CD4-positive, alpha-beta memory T cell (primary cell): ENCODE measurements at places on chromosomes 16 and 17.

DNA sequence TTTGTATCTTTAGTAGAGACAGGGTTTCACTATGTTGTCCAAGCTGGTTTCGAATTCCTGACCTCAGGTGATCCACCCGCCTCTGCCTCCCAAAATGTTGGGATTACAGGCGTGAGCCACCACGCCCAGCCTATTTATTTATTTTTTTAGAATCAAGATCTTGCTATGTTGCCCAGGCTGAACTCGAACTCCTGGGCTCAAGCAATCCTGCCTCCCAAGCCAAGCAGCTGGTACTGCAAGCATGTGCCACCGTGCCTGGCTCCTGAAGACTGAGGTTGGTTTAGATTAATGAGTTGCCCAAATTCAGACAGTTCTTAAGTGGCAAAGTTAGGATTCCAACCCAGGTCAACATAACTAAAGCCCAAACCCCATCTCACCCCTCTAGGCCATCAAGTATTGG lies 7.9 kb downstream of the SLC52A1 start:
- no peak for DNase-seq

DNA sequence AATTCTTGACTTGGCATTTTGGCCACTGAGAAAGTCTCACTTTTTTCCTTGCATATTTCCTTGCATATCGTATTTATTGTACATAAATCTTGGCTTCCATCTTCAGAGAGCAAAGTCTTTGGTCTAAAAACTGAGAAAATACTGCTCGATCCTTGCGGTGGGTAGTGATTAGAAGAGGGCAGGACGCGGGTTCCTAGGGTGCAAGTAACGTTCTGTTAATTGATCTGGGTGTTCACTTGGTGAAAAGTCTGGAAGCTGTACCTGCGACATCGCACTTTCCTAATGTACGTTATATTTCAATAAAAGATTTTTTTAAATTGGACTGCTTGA lies 758 bp upstream of the UBALD2 start:
- no peak for DNase-seq

DNA sequence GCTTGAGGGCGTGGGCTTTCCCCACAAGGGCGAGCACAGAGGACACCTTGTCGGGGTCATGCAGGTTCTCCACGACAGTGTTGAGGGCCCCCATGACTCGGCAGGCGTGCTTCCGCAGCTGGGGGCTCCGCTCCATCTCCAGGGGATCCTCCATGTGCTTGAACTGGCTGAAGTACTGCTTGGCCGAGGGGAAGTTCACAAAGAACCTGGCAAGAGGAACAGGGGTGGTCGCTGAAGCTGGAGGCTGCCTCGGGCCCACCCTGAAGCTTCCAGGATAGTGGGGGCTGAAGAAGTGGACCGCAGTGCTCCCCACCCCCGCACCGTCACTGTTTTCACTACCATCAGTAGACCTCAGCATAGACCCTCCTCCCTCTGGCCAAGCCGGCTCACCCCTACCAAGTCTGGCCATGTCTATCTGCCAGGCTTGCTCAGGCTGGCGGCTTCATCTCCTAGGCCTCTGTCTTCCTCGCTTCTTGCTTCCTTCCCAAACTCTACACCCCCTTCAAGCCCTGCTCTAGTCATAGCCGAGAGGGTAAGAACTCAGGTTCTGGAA lies 5.9 kb downstream of the CYGB start:
- DNase-seq: no peak

GRCh38 chr17:66750781-66751543 lies 84.0 kb upstream of the CACNG5 start:
- DNase-seq: no peak

DNA sequence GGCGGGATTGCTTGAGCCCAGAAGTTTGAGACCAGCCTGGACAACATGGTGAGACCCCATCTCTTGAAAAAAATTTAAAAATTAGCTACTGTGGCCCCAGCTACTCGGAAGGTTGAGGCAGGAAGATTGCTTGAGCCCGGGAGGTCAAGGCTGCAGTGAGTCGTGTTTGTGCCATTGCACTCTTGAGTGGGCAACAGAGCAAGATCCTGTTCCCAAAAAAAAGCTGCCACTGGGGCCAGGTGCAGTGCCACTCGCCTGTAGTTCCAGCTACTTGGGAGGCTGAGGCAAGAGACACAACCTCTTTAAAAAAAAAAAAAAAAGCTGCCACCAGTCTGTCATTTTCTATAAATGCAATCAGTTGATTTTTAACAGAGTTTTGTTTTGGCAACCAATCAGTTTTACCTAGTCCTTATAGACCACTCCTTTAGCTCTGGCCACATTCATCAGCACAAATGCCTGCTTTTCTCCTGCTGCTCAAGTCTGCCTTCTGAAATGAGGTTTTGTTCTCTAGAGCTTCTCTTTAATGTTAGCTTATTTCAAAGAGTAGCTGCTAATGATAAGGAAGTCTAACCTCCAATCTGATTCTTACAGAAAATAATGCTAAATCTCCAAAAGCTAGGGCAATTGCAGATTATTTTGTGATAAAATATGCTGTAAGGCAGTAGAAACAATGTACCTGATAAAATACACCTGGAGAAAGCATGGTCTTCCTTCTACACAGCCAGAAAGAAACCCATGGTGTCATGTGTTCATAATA lies 64.8 kb downstream of the TUBD1 start:
- peak; percentile 31 for DNase-seq

GRCh38 chr16:65202461-65202860 lies 80.6 kb upstream of the CDH11 start:
- DNase-seq: no peak

- no peak for DNase-seq
Measured at GRCh38 chr17:42586514-42587230, 9.1 kb upstream of the PSMC3IP start.

DNA sequence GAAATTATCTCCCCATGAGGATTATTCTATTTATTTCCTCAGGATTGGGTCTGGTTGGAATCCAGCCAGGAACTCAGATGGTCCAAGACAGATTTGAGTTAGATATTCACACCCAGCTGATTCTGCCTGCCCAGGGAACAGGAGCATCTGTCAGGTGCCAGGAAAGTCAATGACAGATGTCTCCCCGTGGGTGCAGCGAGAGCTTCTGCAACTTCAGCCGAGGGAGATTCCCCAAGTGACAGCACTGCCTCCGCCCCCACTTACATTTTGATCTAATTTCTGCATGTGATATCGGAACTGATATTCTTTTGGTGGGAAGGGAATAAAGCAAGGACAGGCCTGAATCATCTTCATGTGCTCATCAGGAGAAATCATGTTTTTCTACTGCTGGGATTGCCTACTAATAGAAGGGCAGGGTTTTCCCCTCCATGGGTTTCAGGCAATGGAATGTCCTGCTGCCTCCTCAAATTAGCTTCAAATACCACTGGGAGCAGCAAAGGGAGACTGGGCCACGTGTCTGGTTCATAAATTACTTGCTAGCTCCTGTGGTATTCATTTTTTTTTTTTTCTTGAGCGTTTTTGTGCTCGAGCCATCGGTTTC lies 15.7 kb upstream of the DHX8 start:
- no peak for DNase-seq

GRCh38 chr16:454397-454940 lies 29.0 kb downstream of the RAB11FIP3 start:
- DNase-seq: no peak

DNA sequence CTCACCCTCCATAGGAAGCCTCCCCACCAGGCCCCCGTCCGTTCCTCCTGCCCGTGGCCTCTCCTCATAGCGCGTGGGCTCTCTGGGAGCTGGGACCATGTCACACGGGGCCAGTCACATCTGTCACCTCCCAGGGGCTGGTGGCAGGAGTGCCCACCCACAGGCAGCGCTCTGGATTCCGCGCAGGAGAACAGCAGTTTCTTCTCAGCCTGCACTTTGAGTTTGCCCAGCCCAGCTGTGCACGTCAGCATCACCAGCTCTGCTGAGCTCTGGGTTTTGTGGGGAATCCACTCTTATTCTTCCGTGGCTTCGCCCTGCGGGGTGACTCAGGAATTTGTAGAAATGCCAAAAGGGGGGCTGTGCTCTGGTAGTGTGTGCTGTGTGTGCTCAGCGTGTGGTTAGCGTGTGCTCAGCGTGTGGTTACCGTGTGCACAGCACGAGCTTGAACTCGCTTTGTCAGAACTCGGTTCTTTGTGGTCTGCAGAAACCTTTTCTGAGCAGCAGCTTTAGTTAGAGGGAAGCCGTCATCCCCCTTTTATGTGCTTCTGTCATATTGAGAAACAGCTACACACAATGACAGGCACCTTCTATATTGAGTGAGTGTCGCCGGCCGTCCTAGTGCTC lies 3.2 kb downstream of the ACSF3 start:
- peak; percentile 74 for DNase-seq

DNA sequence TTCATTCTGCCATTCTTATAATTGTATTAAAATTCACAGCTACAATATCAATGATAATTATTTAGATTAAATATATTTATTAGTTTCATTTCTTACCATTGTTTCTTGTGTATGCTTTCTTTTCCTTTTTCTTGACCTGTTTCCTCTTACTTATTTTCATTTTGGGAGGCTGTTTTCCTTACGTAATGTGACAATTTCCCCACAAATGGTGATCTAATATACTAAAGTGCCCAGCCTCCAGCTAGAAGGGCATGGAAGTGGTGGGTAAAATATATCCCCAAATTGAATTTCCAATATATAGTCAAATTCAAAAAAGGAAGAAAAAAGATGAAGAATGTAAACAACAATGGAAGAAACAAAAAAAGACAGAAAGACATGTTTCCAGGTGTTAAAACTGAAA lies 1.5 kb upstream of the ABCA6 start:
- no peak for DNase-seq

DNA sequence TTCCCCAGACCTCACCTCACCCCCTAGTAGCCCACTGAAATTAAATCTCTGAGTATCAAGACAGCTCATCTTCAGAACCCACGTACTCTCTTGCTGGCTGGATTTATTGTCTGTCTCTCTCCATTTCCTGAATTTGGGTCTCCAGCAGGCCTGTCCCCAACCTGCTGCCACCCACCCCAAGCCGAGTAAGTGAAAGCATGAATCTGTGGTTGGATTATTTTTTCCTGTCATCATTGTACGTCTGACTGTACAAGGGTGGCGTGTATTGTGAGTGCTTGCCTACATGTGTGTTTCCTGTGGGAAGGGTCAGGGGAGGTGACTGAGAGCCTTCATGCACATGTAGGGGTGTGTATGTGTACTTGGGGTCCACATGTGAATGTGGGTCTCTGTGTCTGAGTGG lies 5.4 kb downstream of the TNP2 start:
- peak; percentile 64 for DNase-seq

GRCh38 chr17:19265755-19266154 lies 28.6 kb downstream of the EPN2 start:
- DNase-seq: no peak

DNA sequence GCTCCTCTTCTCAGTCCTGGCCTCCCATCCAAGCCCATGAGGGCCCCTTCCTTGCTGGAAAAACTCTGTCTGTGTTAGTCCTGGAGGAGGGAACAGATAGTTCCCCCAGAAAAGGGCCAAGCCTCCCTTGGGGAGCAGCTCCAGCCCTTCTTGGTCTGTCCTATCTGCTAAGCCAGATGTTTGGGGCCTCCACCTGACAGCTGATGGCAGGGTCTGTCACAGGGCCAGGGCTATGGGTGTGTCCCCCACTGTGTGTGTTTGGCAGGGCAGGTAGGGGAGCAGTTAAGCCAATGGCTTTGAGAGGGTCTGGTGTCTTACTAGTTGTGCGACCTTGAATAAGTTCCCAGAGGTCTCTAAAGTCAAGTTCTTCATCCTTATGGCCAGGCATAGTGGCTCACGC lies 13.6 kb upstream of the SLC4A1 start:
- DNase-seq: no peak

DNA sequence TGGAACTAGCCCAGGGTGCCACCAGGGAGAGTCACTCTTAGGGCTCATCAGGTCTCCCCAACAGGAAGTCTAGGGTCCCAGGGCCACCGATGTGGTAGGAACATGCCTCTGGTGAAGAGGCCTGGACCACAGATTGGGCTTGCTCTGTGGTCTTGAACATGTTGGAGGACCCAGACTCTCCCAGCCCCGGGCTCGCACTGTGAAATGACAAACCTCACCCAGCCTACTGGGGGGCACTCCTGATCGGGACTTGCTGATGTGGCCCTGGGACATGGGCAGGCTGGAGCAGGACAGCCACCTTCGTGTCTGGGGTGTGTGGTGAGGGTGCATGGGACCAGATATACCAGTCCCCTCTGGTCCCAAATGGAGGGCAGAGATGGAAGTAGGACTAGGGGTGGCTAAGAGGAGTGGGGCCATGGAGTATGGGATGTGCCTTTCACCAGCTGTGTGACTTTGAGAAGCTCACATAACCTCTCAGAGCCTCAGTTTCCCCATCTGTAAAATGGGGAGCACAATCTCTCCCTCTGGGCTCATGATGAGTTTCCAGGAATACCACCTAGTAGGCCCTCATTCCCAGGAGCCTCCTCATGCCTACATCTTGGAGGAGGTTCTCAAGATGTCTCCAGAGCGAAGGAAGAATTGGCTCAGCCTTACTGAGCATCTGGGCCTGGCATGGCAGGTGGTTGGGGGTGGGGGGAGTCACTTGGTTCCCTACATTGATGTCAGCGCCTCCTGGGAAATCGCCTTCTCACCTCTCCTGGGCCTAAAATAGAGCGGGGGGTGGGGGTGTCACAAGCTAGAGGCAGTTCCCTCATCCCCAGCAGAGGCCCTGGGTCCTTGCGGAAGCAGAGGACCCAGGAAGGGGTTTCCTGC lies 1.5 kb upstream of the ADAM11 start:
- DNase-seq: no peak

- no peak for DNase-seq
Measured at GRCh38 chr16:88289968-88290401, 92.8 kb upstream of the ZNF469 start.

DNA sequence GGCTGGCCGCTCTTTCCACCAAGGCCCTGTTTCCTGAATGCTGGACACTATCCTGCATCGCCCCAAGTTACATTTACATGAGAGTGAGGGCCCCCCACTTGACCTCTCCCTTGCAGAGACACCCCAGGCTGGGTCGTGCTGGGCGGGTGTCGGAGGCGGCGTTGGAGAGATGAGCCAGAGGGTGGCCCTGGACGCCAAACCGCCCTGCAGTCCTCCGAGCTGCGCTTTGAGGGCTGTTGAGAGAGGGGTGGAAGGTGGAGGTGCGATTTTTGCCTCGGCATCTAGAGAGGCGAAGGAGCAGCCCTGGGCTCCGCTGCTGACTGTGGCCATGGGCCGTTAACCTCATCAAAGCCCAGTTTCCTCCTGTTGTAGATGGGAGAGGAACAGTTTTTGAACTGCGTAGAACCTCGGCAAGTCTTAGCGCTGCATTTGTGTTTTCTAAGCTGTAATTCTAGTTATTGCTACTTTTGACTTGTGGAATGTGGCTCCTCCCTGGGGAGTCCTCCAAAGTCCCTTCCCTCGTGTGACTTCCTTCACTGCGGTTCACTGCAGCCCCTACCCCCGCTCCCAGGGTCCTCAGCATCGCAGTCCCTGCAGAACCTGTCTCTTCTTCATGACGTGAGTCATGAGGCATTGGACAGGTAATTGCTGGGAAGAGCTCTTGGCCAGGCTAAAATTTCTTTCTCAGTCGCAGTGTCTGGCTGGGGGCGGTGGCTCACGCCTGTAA lies 986 bp upstream of the ELOB start:
- peak; percentile 51 for DNase-seq

DNA sequence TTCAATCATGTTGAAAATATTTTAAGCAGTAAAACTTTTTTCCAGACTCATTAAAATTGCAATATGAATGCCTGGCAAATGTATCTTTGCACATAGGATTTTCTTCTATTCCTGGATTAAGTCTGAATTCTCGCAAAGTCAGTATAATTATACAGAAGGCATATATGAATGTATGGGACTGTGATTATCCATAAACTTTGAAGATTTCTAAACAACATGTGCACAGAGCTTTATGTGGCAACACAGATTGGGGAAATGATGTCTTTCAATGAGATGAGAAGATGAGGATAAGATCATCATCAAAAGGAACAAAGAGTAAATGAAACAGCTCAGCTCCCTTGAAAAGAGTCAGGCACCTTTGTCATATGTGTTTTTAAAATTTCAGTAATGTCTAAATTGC lies 635.3 kb downstream of the CDH11 start:
- no peak for DNase-seq
